ENCODE measurements at places on chromosomes 2 and 18.

DNA sequence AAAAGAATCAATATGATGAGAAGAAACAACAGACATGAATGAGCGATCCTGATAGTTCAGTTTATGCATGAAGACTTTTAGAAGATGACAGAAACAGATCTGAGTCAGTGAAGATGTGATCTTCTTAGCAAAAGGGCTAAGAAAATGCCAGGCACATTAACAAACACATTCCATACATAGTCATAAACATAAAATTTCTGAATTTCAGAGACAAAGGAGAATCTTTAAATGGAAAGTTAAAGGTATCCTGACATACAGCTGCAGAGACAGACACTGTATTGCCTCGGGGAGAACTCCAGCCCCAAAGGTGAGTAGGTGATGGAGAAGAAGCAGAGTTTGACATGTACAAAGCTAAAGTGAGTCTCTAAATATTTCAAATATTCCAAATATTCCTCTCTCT, 40.6 kb upstream of the FN1 start:
- no peak for DNase-seq

- no peak for DNase-seq
Observed at GRCh38 chr2:158835431-158835830, 40.3 kb downstream of the DAPL1 start.

DNA sequence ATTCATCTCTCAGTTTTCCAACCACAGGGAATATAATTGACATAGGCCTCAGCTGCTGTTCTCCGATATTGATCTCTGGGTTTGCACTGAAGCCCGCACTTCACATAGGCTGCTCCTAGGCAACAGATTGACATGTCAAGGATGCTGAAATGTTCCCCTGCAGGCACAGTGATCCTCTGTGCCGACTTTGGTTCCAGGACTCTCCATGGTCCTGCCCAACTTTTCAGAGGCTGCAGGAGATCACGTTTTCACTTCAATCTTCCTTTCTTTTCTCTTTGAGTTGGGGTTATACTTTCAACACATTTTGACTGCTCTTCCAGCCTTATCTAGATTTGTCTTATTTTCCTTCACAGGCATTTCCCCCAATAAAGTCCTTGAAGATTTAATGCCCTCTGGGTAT, 1361.0 kb downstream of the DSC3 start:
- no peak for DNase-seq

DNA sequence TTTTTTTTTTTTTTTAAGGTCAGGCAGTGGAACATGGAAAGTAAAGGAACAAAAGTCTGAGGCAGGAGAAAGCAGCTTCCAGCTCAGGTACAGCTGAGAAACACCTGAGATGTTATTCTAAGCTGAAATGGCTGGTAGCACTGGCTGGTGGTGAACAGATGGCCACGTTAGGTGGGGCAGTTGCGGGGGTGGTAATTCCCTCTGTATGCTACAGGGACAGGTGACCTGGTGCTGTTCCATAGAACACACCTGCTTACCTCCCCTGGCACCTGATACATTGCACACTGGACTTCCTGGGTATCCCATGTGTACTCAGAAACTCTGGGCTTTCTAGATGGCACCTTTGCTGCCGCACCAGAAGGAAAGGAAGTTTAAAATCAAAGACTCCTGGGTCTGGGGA, 333.3 kb downstream of the SLC8A1 start:
- DNase-seq = no peak

DNA sequence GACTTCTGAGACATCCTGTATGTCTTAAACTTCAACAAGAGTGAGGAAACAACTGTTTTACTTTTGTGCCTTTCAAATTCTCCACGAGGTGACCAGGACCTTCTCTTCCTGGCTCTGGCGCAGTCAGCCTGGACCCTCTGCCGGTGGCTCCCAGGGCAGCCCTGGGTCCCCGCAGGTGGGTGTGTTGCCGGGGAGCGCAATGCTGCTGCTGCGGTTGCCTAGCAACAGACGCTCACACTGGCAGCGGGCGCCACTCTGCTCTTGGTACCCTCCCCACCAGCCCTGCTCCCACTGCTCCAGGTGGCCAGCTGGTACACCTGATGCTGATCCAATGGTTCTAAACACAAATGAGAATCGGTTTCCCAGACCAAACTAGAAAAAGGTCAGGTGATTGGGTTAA, 58.7 kb downstream of the GNAL start:
- DNase-seq = no peak

DNA sequence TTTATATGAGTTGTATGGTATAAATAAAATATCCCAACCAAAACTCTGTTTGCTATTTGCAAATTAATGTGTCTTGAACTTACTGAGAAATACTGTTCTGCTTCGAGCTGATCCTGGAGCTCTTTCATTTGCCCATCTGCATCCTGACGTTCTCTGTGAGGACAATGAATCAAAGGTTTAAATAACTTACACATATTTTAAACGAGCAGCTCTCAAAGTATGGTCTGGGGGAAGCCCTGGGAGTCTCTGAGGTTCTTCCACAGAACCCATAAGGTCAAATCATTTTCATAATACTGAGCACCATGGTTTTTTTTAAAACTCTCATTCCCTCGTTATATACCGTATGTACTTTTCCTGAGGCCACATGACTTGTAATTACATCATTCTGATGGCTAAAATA, 46.7 kb downstream of the SLC66A3 start:
- no peak for DNase-seq

DNA sequence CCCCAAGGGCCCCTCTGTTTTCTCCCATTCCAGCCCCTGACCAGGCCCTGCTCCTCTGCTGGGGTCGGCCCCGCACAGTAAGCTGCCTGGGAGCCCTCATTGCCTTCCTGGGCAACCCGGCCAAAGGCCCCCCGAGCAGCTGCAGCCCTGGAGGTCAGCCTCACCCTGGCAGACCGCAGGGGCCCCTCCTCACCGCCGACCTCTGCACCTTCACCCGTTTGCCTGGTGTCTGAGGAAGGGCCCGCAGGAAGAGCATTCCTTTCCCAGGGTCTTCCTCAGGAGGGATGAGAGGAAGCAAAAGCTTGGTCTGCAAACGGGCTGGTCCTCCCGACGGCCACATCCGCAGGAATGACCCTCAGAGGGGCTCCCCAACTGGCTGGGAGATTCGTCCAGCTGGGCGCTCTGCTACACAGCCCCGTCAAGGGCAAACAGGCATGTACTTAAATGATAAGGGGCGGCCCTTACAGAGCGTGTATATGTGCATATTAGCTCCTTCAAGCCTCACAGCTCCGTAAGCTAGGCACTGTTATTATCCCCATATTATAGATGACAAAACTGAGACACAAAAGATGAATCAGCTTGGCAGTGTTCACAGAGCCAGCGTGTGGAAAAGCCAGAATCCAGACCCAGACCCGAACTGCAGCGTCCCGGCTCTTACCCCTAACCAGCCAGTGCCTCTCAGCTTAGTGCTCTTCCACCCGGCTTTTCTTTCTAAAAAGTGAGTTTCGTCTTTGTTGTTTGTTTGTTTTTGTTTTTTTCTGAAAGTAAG, 52.8 kb downstream of the SLC4A1AP start:
- DNase-seq = no peak

- DNase-seq = peak; percentile 57
Observed at GRCh38 chr2:60818272-60818671, 62.2 kb downstream of the PAPOLG start.

DNA sequence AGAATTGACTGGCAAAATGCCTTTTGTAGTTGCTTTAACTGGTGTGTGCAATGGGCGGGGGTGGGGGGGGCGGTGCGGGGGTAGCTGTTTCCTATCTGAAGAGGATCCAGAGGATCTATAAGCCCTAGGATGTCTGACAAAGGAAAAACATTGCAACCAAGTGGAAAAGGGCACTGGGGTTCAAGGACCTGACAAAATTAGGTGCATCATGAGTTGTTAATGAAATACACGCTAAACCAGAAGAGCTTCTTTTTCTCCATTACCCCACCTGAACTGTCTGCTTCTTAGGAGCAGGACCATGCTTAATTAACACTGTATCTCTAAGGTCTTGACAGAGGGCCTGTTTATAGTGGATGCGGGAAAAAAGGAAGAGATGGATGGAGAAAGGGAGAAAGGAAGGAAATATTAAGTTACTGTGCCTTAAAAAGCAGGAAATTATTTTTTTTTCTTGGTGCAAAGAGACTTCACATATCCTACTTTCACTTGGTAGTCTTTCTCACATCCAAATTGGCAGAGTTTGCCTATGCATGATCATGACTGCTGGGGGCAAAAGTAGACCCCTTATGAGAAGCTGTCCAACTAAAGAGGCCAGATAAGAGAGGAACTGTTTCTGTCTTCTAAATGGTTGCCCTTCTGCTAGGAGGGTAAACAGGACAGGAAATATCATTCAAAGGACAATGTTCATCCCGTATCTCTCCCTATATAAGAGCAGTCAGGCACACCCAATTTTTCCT, 4.6 kb downstream of the RND3 start:
- no peak for DNase-seq

GRCh38 chr18:63817441-63818051, 42.3 kb downstream of the SERPINB7 start:
- DNase-seq = no peak

DNA sequence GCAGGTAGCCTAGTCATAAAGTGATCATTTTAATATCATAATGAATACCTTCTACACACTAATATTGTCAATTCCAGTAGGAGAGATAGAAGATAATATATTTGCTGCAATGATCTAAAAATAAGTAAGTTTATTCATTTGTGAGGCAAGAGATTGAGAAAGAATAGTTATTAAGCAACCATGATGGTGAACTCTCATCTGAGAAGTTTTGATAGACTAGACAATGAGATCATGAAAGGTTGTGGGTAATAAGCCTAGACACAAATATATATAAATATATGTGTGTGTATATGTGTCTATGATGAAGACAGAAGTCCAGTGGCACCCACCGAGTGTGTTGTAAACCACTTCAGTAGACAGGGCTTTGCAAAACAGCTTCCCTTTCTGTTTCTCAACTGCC, 181.0 kb upstream of the CHST9 start:
- DNase-seq = no peak

DNA sequence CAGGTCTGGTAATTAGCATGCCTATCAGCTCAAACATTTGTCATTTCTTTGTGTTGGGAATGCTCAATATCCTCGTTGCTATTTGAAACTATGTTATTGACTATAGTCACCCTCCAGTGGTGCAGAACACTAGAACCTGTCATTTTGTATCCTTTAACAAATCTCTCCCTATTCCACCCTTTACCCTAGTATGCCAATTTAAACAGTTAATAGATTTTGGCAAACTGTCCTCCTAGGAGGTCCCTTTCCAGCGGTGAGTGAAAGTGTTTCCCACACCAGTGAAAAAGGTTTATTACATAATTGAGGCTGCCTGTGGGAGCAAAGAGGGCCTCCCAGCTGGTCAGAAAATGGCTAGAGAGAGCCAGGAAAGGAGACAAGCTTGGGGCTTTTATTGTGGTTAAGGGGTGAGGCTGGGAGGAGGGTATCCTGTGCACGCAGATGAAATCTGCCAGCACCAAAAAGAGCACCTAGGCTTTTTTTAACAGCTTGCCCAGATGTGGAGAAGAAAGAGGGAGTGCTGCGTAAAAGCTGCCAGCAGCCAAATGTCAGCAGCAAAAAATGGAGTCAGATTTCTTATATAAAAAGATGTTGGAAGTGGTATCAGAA, 1.8 kb upstream of the DRC1 start:
- no peak for DNase-seq

DNA sequence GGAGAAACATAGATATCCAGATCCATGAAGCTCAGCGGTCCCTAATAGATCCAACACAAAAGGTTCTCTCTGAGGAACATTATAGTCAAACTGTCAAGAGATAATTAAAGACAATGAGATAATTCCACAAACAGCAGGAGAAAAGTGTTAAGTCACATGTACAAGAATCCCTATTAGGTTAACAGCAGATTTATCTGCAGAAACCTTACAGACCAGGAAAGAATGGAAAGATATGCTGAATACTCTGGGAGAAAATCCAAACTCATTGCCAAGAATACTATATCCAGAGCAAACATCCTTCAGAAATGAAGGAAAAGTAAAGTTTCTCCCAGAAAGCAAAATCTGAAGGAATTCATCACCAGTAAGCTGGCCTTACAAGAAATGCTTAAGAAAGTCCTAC, 10.8 kb upstream of the KDM3A start:
- no peak for DNase-seq

- DNase-seq = no peak
Observed at GRCh38 chr2:118145806-118146205, 57.5 kb downstream of the INSIG2 start.

DNA sequence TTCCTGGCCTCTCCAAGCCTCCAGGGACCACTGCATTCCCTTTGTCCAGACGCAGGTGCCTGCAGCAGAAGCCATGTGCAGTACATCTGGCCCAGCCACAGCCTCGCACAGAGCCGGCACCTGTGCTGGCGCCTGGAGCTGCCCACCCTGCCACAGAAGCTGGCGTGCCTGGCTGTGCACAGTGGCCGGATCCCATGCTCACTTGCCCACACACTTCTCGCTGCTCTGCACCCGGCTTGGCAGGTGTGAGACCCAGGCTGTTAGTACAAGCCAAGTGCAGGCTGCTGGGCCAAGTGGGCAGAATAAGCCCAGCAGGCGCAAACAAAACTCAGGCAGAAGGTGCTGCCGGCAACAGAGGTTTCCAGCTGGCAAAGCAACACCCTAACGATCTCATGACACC, 124.5 kb upstream of the CCDC150 start:
- DNase-seq = no peak

- no peak for DNase-seq
Observed at GRCh38 chr18:70405052-70405451, 116.2 kb downstream of the SOCS6 start.

DNA sequence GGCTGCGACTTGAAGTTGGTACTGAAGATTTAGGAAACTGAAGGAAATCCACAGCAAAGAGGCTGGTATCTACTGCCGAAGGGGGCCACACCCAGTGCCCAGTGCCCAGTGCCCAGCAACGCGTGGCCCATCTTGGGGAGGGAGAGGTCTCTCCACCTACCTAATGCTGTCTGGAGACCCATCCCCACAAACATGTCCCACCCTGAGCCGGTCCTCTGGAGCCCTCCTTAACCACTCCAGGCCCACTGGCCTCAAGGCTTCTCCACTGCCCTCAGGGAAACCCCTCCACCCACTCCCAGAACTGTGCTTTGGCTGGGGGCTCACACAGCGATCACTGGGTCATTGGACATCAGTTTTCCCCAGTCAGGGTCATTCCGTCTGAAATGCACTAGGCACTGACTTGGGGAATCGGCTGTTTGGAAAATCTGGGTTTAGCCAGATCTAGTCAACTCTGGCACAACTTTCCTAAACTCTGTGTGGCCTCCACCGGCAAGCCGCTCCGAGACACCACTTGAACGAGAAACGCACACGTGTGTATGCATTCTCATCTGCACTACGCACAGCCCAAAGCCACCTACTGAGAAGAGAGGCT, 20.1 kb downstream of the GPR55 start:
- DNase-seq = no peak

- DNase-seq = no peak
Observed at GRCh38 chr18:5538544-5538943, 5.3 kb downstream of the EPB41L3 start.

GRCh38 chr2:178859730-178860129, 52.5 kb upstream of the TTN start:
- DNase-seq = no peak

DNA sequence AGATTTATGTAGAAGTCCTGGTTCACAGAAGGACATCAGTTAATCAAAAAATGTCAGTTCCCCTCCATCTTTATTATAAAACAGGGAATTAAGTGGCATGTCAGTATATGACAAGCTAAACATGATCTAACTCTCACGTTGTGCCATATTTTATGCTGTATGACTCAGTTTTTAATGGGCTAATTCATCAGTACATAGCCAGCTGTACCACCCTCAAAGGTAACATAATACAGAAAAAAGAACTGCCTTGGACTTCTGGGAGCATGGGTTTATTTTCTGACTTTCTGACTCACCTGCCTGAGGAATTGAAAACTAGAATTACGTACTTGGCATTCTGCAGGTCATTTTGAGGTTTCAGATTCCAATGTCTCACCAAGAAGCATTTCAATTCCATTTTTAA, 135.7 kb downstream of the CMPK2 start:
- no peak for DNase-seq

- no peak for DNase-seq
Observed at GRCh38 chr2:205293559-205293958, 388.7 kb upstream of the NRP2 start.
